ENCODE measurements at places on chromosomes 16 and 17.
A peak's percentile ranks its signal among the peaks of the same experiment; 100 is the strongest.

DNA sequence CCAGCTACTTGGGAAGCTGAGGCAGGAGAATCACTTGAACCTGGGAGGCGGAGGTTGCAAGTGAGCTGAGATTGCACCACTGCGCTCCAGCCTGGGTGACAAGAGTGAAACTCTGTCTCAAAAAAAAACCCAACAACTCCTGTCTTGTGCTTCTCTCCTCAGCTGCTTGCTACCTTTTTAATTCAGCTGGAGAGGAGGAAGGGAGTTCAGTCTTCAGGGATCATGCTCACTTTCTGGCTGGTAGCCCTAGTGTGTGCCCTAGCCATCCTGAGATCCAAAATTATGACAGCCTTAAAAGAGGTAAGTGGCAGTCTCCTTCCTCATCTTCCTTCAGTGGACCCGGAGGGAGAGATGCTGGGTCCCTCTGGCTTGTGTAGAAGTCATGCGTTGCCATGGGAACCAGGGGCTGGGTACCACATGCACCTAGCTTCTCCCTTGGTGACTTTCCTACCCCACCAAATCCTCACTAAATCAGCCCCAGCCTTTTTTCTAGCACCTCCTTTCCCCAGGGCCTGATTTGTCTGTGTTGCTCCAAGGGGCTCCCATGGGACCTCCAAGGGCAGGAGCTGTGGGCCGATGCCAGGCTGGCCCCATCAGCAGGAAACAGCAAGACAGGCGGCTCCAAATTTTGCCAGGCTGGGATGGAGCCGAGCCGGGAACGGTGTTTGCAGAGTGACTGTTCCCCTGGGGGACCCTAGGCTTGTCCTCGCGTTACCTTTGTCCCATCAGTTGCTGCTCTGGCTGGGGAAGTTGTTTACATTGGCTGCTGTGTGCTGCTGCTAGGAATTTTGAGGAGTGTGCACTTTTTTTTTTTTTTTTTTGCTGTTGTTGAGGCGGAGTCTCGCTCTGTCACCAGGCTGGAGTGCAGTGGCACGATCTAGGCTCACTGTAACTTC lies 65.2 kb downstream of the ABCC1 start:
- DNase-seq, result no peak

DNA sequence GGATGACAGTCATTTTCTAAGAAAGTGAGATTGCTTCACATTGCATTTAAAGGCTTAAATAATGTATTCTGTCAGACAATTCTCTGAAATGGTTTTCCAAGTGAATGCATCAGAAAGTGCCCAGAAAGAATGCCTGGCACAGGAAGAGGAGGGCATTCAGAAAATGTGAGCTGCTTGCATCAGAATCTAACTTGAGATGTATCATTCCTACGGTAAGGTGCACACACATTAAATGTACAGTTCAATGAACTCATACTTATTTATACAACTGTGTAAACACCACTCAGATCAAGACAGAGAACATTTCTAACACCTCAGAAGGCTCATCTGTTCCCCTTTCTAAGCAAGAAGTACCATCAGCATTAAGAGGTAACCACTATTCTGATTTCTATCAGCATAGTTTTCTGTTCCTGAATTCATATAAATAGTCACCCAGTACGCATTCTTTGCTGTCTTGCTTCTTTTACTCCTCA lies 638.0 kb downstream of the MAF start:
- peak; percentile 48 for DNase-seq

DNA sequence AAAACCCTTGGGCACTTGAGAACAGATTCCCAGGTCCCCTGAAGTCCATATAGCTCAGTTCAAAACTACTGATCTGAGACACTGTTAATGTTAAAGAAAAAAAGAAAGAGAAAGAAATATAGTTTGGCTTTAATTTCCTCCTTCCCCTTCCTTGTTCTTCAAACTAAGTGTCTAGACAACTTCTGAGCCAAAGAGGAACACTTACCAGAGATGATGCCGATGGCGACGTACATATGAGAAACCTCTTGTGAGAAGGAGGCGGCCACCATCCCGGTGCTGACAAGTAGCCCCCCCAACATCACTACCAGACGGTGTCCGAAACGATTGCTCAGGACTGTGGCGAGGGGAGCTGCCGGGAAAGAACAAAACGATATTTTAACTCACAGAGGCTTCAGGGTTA lies 17.2 kb downstream of the SLC16A6 start:
- no peak for DNase-seq

DNA sequence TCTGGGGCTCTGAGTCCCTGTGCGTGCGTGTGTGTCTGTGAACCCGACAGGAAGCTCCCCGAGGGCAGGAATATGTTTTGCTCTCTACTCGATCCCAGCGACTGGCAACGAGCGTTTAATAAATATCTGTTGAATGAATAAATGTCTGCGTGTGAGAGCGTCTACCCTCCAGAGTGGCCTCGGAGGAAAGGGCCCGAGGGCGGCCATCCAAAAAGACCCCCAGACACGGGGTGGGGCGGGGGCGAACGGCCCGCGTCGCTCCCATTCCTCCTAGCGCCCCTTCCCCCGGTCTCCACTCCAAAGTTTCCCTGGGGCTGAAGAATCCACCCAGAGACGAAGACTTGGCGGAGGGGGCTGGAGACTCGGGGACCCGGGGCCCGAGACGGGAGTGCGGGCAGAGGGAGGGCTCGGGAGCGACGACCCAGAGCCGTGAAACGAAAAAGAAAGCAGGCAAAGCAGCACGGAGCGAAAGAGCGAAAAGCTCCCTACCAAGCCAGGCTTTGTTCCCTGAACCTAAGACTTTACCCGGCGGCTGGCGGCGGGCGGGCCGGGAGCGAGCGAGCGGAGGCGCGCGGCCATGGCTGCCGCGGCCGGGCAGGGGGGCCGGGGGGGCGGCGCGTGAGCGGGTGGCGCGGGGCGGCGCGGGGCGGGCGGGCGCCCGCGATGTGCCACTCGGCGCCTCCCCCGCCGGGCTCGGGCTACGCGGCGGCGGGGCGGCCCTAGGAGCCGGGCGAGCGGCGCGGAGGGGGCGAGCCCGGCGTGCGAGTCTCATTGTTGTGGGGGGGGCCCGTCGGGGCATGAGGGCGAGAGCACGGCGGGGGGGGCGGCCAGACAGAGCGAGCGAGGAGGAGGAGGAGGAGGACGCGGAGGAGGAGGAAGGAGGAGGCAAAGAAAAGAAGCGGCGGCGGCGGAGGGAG lies at the start of gene MLLT6:
MLLT6 (plus strand) TSS at position 668 of the 917 bp plus-strand sequence. CDS start 360 bp downstream, outside the sequence.
- peak; percentile 86 for DNase-seq

GRCh38 chr16:50818380-50818779 lies 76.5 kb downstream of the CYLD start:
- no peak for DNase-seq

GRCh38 chr17:45341533-45342158 lies 24.8 kb upstream of the MAP3K14 start:
- no peak for DNase-seq

- DNase-seq, result no peak
These were observed 477.4 kb downstream of the SLC39A11 start for GRCh38 chr17:72614871-72615626.

GRCh38 chr16:83336603-83337002 lies 471.2 kb upstream of the HSBP1 start:
- DNase-seq, result no peak

DNA sequence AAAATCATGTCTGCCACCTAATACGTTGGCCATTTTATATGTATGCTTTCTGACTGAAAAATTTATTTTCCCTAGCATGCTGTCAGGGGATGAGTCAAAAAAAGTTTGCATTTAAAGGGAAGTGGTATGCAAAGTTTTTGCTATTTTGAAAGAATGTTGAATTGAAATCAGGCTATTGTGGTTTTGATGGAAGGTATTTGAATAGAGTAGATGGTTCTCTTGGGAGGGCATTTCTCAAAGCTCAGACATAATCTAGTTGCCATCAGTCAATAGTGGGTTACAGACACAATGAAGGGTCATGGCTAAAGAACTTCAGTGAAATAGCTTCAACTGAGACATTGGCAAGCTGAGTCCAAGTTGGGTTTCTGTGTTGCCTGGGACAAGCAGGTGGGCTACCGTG lies 102.4 kb downstream of the MAP2K6 start:
- peak; percentile 22 for DNase-seq

GRCh38 chr16:48632137-48632774 lies 22.3 kb upstream of the N4BP1 start:
- no peak for DNase-seq

- DNase-seq, result no peak
These were observed 10.9 kb upstream of the COPRS start for GRCh38 chr17:31869797-31870568.

- no peak for DNase-seq
These were observed 16.6 kb upstream of the G6PC1 start for GRCh38 chr17:42883802-42884558.

GRCh38 chr17:9828296-9829295 lies 2.9 kb downstream of the GLP2R start:
- DNase-seq, result no peak

GRCh38 chr17:50079334-50080095 lies 15.6 kb upstream of the PDK2 start:
- DNase-seq, result peak; percentile 78

DNA sequence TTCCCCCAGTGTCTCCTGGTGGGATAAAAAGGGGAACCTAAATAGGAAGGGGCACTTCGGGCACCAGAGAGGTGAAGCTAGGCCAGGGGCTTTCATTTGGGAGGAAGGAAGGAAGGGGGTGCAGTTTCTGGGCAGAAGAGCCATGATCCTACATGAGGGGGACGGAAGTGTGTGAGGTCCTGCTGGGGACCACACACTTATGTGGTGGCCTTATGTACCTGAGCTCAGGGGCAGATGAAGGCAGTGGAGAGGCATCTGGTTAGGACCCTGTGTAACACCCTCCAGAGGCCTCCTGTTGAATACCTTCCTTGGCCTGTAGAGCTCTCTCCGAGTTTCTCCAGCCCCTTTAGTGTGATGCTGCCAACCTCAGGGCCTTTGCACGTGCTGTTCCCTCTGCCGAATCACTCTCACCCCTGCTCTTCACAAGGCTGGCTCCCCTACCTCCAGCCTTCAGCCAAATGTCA lies 21.2 kb downstream of the IGFBP4 start:
- no peak for DNase-seq

DNA sequence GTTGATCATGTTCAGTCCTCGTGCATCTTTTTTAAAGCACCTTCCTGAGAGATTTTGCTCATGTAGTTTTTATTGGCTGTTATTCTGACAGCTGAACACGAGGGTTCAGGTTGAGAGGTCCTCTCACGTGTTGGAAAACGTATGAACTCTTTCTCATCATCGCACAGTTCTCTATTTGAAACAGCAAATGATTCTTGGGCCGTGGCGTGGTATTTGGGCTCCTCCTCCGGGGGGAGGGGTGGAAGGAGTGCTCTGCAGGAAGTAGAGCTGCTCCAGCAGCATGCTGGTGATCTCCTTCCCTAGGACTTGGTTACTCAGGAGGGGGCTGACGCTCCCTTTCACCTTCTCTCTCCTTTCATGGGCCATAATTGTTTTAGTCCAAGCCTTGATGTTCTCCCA lies 70.4 kb downstream of the KSR1 start:
- DNase-seq, result no peak

- peak; percentile 41 for DNase-seq
These were observed 100.8 kb downstream of the ABCC12 start for GRCh38 chr16:48054881-48055601.

DNA sequence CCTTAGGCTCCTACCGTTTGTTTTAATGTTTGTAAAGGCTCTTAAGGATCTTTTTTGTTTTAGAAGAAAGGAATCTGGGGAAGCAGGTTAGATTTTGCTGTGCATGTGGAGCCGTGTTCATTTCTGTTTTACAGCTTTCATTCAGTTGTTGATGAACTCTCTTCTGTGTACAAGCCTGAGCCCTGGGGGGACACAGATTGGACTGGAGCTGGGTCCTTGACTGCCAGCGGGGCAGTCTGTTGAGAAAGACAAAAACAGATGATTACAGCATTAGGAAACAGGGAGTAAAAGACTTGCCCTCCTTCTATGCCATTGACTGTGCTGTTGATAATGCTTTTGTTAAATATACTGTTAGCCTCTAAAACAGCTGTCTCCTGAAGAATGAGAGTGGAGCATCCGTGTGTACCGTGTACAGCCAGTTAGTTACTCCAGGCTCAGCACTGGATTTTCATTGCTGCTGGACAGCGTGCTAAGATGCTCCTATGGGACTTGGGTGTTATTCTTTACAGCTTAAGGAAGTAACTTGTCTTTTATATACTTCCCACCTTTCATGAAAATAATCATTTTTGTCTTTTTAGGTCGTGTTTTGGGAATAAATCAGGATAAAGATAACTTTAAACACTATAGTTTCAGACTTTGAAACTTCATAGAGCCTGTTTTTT lies 3.2 kb downstream of the MAP1LC3B start:
- DNase-seq, result no peak

- DNase-seq, result no peak
These were observed 70.1 kb upstream of the MPHOSPH6 start for GRCh38 chr16:82240111-82240510.

GRCh38 chr17:76397184-76397583 lies 12.8 kb downstream of the SPHK1 start:
- no peak for DNase-seq

DNA sequence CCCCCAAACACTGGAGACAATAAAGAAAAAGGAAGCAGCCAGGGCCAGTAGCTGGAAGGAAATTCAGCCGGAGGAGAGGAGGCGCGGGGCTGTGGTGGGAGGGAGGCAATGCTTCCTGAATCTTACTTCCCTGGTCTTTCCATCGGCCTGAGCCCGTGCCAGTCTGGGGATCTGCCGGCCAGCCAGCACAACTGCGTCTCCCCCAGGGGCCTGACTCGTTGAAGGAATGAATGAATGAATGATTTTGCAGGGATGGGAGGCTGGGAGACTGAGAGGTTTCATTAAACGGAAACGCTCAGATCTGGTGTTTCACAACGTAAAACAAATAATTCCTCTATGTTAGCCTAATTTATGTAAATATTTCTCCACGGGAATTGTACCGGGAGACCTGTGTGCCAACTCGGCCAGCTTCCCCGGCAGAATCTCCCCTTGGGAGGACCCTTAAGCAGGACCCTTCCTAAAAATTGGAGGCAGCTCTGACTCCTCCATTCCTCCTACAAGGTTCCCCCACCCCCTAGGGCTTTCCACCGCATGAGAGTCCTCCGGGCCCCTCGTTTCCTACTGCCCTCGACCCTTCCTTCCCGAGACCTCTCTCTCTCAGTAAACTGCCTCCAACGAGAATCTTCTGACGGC lies 1.3 kb upstream of the BAIAP2 start:
- no peak for DNase-seq

DNA sequence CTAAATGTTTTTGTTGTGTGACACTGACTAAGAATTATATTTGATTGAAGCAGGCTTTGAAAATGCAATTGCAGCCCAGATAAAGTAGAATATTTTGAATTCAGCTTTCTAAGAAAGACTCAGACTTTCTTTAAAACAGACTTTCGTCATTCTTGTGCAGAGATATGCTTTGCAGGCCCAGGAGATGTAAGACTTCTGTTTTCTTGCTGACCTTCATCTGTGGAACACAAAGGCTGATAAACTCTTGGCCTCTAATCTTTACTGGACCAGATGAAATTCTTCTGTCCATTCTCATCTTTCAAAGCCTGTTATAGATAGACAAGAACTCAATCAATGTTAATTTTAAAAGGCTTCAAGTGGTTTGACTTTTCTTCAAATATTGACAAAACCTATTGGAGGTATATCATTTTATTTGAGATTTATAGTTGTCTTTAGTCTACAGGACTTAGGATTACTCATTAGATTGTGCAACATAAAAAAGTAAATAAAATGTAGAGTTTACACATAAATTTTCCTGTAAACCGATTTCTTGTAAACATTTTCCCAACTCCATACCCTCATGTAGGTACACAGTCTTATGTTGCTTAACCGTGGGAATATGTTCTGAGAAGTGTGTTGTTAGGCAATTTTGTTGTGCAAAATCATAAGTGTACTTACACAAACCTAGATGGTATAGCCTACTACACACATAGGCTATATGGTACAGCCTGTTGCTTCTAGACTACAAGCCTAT lies 94.2 kb downstream of the MAP2K4 start:
- DNase-seq, result no peak
